Right lung (tissue), 10 donors: ENCODE measurements at places on chromosomes 11 and 22.

DNA sequence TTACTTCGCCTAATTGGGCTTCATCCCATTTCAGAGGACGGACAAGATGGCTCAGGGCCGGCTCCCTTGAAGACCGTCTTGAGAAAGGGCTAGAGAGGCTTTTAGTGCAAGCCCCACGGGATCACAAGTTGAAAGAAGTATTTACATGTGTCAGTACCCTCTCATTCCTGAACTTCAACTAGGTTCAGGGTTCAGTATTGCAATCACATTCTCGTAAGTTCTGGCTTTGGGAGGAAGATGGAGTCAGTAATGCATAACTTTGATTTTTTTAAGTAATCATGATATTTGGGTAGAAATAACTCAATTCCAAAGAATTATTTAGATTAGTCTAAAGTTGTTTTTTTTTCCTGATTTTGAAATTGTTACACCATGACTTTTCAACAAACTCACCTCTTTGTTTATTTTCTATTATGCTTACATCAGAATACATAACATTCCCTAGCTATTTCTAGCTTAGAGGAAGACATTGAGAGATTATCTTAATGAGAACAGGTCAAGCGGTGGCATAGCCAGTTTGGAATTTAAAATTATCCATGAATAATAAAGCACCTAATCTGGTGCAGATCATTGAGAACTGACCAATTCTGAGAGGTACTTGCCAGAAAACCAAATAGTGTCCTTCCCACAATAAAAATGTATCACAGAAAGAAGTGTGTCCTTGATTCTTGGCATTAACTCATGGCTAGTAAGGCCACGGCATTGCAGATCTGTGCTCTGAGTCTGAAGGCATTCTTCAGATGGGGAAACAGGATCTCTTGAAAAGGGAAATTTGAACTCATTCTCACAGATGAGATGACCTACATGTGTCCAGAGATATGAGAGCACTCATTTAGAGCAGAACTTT is 92.1 kb upstream of the BLID start:
- DNase-seq, result no peak

DNA sequence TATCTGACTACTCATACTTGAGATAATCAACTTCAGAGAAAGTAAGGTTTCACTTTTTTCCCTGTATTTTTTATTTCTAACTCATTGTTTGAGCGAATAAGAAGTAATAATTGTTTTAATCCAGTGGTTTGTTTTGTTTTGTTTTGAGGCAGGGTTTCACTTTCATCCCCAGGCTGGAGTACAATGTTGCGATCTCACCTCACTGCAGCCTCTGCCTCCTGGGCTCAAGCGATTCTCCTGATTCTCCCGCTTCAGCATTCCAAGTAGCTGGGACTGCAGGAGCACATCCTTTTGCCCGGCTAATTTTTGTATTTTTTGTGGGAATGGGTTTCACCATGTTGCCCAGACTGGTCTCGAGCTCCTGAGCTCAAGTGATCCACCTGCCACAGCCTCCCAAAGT is 8.6 kb downstream of the GTF2H1 start:
- DNase-seq, result no peak

DNA sequence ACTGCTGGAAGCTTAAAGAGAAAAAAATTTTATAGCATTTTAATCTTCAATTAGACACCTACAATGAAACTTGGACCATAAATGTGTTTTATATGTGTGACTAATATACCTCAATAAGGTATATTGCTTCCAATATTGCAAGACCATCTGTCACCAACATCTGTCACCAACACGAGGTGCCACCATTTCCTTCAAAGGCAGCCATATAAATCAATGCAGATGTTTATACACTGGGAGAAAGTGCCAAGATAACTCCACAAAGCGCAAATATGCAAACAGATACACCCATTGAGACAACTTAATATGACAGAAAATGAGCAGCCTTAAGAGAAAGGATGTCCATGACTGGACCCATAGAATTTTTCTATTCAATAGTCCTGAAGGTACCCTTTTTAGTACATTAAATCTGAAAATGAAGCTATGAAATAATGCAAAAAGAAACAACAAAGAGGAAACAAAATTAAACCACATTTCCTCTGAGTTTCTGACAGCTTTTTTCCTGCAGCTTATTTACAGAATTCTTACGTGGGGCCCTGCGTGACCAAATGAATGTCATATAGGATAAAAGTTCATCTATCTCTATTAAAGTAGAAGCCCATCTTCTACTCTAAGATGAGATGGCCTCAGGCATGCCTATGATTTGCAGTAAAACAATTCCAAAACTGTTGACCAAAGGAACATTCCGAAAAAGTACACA is 12.5 kb downstream of the MPZL3 start:
- no peak for DNase-seq

DNA sequence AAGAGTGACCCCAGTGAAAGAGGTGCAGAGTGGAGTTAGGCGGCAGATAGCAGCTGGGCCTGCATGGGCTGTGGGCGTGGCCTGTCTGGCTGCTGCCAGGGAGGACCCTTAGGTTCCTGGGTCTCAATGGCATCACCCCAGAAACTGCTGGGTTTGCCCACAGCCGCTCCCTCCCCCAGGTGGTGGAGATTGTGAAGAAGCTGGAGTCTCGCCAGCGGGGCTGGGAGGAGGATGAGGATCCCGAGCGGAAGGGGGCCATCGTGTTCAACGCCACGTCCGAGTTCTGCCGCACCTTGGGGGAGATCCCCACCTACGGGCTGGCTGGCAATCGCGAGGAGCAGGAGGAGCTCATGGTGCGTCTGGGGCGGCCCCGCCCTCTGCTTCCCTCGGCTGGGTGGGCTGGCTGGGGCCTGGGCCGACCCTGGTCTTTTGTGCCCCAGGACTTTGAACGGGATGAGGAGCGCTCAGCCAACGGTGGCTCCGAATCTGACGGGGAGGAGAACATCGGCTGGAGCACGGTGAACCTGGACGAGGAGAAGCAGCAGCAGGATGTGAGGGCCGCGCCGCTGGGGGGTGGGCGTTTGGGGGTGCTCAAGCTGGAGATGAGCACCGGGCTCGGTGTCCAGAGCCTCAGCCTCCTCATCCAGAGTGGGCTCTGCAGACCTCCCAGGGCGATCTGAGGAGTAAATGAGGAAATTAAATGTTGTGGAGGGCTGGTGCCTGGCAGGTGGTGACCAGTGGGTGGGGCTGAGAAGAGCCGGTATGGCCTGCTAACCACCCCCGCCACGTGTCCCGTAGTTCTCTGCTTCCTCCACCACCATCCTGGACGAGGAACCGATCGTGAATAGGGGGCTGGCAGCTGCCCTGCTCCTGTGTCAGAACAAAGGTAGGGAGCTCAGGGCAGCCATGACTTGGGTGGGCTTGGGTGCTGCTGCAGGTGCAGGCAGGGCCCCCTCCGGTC is 15.0 kb downstream of the SART1 start:
- DNase-seq, result no peak

GRCh38 chr11:125410091-125410490 is 86.0 kb downstream of the FEZ1 start:
- no peak for DNase-seq
